ENCODE measurements at places on chromosomes 1 and 21.

DNA sequence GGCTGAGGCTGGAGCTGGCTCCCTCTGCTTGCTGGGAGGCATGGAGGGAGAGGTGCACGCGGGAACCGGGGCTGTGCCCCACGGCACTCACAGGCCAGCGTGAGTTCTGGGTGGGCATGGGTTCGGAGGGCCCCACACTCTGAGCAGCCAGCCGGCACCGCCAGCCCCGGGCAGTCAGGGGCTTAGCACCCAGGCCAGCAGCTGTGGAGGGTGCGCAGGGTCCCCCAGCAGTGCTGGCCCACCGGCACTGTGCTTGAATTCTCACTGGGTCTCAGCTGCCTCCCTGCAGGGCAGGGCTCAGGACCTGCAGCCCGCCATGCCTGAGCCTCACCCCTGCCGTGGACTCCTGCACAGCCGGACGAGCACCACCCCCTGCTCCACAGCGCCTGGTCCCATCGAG lies 164.9 kb upstream of the PLD5 start:
- H3K27ac ChIP-seq, result no peak overlapping the region
- H3K36me3 ChIP-seq, result no peaks in the 10 kb centered on the region
- DNase-seq, result no peak
- no peaks in the 10 kb centered on the region for H3K27me3 ChIP-seq
- no peaks in the 10 kb centered on the region for H3K4me1 ChIP-seq

DNA sequence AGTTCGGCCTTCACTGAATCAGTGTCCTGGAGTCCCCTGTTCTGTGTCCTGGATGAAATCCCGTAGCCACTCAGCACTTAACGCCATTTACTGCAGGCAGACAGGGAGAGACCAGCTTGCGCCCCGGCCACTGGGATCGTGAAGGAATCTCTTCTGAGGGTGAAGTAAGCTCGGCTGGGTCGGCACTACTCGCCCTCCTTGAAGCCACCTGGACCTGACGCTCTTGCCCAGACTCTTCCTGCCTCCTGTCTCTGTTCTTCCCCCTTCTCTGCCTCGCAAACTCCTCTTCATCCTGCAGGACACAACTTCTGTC lies 99.9 kb upstream of the ZBTB40 start:
- no peak overlapping the region for H3K4me3 ChIP-seq
- no peaks in the 10 kb centered on the region for H3K4me1 ChIP-seq
- H3K27ac ChIP-seq, result no peak overlapping the region
- H3K27me3 ChIP-seq, result no peaks in the 10 kb centered on the region

DNA sequence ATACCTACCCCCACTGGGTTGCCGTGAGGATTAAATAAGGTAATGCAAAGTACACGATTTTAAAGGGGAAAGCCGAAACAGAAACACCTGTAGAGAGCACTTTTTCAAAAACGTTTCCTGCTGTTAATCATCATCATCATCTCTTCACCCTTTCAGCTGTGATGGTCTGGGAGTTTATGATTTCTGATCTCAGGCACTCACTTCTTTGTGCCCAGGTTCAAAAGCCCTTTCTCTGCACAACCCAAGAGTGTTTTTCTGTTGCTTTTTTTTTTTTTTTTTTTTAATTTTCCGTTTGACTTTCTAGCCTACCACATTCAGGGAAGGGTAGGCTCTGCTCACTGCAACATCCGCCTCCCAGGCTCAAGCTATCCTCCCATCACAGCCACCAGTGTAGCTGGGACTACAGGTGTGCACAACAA lies 936 bp upstream of the UBXN11 start:
- H3K4me1 ChIP-seq, result peaks cover 42% of the 10 kb centered on the region
- peak overlapping the region; percentile 29 for H3K4me3 ChIP-seq
- no peaks in the 10 kb centered on the region for H3K36me3 ChIP-seq
- H3K27ac ChIP-seq, result peak overlapping the region; percentile 74
- peak; percentile 51 for DNase-seq

- H3K36me3 ChIP-seq, result no peaks in the 10 kb centered on the region
- no peak overlapping the region for H3K4me3 ChIP-seq
- DNase-seq, result no peak
These were observed 43.6 kb downstream of the FAAH start for GRCh38 chr1:46437723-46438122.

DNA sequence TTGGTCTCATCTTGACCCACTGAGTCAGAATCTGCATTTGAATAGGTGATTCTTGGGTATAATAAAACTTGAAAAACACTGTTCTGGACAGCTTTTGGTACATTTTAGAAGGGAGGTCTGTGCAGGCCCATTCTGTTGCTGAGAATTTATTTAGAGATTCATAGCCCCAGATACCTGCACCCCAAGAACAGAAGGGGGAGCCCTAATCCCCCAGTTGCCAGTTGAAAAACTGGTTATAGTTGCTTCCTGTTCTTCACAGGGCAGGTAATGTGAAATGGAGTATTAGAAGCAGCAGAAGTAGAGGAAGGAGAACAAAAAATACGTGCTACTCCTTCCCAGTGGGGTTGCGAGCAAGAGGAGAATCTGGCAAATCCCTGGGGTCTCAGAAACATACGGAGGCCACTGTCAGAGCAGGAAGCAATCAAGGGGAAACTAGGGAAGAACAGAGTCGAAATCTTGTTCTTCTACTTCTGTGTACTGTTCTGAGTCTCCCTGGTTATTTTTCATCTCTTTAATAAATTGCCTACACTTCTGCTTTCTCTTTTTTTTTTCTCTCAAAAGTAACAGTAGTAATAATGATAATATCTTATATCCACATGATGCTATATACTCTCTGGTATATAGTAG lies 4.6 kb upstream of the CLCA2 start:
- H3K36me3 ChIP-seq, result no peaks in the 10 kb centered on the region
- no peaks in the 10 kb centered on the region for H3K27me3 ChIP-seq
- no peak overlapping the region for H3K27ac ChIP-seq
- peak; percentile 62 for DNase-seq
- H3K4me3 ChIP-seq, result no peak overlapping the region

DNA sequence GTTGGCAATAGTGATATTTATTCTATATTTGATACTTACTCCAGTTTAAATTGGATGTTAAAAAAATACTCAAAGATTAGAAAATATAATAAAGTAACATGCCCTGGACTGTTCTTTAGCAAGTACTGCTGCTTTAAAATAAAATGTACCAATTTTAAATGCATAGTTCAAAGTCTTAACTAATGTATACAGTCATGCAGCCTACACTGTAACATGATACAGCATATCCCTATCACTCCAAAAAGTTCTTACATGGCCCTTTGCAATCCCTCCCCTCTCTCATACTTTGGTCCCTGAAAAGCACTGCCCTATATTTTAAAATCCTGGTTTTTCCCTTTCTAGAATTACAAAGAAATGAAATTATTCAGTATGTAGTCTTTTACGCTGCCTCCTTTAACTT lies 726.6 kb downstream of the LTN1 start:
- DNase-seq, result no peak
- no peak overlapping the region for H3K27ac ChIP-seq
- H3K4me1 ChIP-seq, result no peaks in the 10 kb centered on the region
- no peaks in the 10 kb centered on the region for H3K36me3 ChIP-seq
- no peak overlapping the region for H3K4me3 ChIP-seq
- H3K27me3 ChIP-seq, result no peaks in the 10 kb centered on the region

DNA sequence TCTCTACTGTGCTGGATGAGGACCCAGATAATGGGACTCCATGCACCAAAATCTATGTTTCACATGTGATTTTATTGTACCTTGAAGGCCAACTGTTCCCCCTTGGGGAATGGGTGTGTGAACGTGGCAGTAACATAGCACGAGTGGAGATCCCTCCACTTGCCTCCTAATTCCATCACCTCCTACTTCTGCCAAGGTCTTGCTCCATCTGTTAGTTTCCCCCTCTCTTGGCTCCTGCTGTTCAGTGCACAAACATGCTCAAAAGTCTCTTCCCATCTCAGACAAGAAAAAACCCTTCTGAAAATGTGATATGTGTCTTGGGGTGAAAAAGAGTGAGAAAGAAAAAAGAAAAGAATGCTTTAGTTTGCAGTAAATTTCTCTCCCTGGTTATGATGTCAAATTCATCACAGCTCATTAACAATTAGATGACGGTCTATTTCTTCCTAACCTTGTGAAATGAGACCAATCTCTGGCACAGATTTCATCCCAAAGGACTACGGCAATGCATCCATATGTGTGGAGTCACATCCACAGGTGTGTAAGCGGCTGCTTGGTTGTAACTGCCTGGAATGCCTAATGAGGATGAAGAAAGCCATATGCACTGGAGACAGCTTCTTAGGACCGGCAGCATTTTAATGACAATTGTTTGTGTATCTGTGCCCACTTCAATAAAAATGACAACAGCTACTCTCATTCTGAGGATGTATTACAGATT lies 79.3 kb upstream of the DIRAS3 start:
- no peak overlapping the region for H3K4me3 ChIP-seq
- no peaks in the 10 kb centered on the region for H3K27me3 ChIP-seq
- no peak for DNase-seq
- H3K4me1 ChIP-seq, result no peaks in the 10 kb centered on the region
- no peak overlapping the region for H3K27ac ChIP-seq

All from CD4-positive, alpha-beta memory T cell (primary cell).